ENCODE measurements at places on chromosomes 16 and 17. TPM values are rescaled to one million over a fixed set of nuclear protein-coding genes. Genes with fewer than 3 reads are reported as not detected.

Gene DCTPP1
- 96.5 TPM for total RNA-seq

Gene RGS11
- 5.2 TPM for total RNA-seq

Gene TBX21
- total RNA-seq, result not detected

Gene KRT20
- under 0.01 TPM for total RNA-seq

Gene STH
- total RNA-seq, result not detected

Gene DNAAF8
- 0.81 TPM for total RNA-seq

Gene MYH13
- total RNA-seq, result not detected

Gene EEF2K
- 16.1 TPM for total RNA-seq

Gene SLC5A11
- not detected for total RNA-seq

Gene EPOP
- 0.38 TPM for total RNA-seq

Gene TBC1D3I
- 2.5 TPM for total RNA-seq

Gene G6PC1
- not detected for total RNA-seq

Gene MGAT5B
- total RNA-seq, result 0.33 TPM

Gene USP31
- total RNA-seq, result 9.4 TPM

Gene ODAD4
- total RNA-seq, result 1.0 TPM

Gene ACSM2A
- 0.13 TPM for total RNA-seq

Gene ZNF423
- 0.98 TPM for total RNA-seq

Gene HOXB2
- 51.0 TPM for total RNA-seq

Gene MT1X
- total RNA-seq, result 80.4 TPM

Gene ASGR1
- 0.63 TPM for total RNA-seq

Measured in mesangial cell (primary cell).